Choroid plexus epithelial cell (primary cell): ENCODE measurements at places on chromosomes 5 and 9.
A peak's percentile ranks its signal among the peaks of the same experiment; 100 is the strongest.

DNA sequence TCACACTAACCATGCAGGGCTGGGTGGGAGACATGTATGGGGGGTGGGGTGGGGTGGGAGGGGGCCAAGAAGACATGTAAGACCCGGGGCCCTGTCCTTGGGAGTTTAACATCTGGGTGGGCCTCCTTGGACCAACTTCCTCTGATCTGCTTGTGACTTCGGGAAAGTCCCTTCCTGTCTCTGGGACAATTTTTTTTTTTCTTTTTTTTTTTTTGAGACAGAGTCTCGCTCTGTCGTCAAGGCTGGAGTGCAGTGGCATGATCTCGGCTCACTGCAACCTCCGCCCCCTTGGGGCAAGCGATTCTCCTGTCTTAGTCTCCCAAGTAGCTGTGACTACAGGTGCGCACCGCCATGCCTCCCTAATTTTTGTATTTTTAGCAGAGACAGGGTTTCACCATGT is 23.8 kb upstream of the IER5L start:
- DNase-seq, result no peak

- DNase-seq, result peak; percentile 43
Observed at GRCh38 chr5:31894141-31894540, 255.2 kb downstream of the PDZD2 start.

DNA sequence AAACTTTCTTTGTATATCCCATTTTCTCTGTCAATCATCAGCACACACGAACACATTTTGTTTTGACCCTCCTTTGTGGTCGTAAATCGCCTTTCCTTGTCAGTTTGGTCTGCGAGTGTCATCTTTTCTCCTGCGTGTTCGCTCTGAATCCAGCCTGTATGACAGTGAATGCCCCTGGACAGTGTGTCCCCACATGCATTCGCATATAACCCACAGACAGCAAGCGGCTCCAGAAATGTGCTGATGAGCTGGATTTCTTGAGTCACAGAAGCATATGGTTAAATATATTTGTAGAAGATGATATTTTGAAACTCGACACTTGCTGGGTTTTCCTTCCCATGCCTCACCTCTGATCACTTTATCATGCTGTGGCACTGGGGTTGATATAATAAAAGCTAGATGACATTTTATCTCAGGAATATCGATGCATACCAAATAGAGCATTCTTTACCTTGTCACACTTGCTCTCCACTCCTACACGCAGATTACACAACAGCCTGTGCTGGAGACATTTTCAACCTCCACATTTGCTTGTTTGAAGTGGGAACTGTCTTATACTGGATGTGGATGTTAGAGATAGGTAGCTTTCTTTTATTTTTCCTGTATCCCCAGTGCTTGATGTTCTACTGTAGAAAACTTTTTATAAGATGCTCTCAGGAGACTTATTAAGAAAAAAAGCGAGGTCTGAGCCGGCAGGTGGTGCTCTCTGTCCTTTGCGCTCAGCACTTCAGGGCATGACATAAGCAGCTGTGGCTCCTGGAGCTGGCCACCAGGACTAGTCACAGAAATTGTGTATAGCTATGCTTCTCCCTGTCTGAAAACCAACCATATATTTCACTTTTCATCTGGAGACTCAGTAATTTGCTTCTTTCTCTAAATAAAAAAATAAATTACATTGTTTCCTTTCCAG is 215.1 kb downstream of the SH3GL2 start:
- peak; percentile 15 for DNase-seq

DNA sequence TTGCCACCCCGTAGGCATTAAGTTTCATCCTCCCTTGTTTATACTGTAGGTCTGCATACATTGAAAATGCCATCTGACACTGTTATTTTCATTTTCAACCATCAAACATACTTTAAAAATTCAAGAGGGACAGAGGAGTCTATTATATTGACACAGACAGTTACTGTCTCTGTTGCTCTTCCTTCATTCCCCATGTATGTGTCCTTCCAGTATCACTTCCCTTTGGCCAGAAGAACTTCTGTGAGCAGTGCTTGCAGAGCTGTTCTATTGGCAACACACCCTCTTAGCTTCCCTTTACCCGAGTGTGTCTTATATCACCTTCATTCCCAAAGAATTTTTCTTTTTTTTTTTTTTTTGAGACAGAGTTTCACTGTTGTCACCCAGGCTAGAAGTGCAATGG is 42.8 kb downstream of the RASGEF1C start:
- DNase-seq, result no peak

GRCh38 chr5:1975898-1976765 is 93.4 kb upstream of the IRX4 start:
- peak; percentile 2 for DNase-seq

GRCh38 chr5:1933364-1934055 is 50.8 kb upstream of the IRX4 start:
- DNase-seq, result no peak

DNA sequence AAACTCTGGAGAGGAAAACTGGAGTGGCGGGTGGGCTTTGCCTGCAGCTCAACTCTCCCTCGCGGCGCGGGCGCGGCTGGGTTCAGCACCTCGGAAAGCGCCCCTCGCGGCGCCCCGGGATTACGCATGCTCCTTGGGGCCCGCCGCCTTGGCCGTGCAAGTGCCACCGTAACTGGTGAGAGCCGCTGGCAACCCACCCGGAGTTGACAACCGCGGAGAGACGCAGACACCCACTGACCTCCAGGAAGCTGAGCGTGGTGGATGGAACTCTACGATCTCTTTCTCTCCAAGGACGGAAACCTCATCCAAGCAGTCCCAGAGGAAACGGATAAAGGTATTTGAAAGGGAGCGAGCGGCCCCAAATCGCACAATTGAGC is 194 bp upstream of the RXFP3 start:
- peak; percentile 72 for DNase-seq

DNA sequence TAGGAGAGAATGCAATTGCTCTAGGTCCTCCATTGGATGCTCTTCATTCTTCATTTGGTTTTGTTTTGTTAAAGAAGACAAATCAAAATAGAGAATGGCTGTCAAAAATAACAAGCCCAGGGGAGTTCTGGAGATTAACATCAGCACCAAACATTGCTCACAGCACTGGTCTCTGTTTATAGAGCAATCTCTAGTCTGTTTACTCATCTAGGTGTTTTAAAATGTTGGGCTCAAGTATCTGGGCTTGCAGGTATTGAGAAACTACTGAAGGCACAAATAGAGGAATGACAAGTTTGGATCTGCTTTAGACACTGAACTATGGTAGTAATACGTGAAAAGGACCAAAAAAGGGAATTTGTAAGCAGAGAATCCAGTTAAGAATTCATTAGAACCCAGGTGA is 77.0 kb upstream of the TMC1 start:
- no peak for DNase-seq

GRCh38 chr5:145463634-145464033 is 371.5 kb downstream of the PRELID2 start:
- peak; percentile 60 for DNase-seq

DNA sequence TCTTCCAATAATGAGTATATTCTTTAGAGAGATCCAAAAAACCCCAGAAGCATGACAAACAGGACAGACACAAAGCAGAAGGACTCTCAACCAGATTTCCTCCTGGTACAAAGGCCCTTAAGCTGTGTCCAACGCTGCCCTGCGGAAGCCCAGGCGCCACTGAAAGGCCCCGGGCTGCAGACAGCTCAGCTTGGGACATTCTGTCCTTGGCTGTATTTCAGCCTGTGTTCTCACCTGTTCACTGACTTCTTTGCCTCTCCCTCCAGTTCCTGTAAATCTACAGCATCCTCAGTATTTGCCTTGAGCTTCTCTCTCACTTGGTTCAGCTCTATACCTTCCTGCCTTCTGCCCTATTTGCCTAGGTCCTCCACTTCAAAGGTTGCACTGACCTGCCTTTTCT is 96.5 kb downstream of the SH3TC2 start:
- DNase-seq, result no peak
